GM04504 (cell line): ENCODE measurements at places on chromosomes 3 and 15.

- no peak for DNase-seq
These were observed 38.0 kb downstream of the EDC3 start for GRCh38 chr15:74657846-74658245.

- no peak for DNase-seq
These were observed 162.4 kb upstream of the CGNL1 start for GRCh38 chr15:57213862-57214261.

GRCh38 chr15:48230498-48230897 is 24.4 kb downstream of the SLC12A1 start:
- DNase-seq, result no peak

- DNase-seq, result no peak
These were observed 48.7 kb downstream of the CHSY1 start for GRCh38 chr15:101203029-101203573.

DNA sequence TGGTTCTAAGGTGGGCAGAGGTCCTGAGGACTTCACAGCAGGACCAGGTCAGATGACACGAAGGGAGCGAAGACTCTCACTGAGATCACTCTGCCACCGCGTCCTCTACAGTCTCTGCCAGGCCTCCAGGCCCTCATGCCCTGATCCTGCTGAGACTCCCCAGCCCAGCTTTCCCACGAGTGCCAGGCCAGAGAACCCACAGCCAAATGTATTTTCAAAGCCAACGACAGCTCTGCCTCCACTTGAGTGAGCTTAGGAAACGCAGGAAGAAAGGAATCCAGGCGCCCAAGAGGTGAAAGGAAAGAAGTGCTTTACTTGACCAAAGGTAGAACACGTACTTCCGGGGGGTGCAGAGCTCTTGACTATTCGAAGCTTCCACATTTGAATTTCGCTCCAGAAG is 275.0 kb downstream of the XXYLT1 start:
- DNase-seq, result no peak

DNA sequence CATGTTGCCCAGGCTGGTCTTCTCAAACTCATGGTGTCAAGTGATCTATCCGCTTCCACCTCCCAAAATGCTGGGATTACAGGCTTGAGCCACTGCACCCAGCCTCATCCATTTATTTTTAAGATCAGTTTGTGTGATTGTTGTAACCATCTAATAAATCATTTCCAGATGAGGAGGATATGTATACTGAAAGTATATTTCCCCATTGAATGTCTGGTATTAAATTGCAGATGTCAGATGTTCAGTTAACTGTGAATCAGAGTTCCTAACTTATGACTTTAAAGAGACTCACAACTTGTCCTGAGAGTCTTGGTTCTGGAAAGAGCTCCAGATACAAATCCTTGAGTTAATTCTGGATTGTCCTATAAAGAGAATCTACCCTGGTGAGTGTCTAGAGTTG is 62.4 kb downstream of the TRIM71 start:
- DNase-seq, result no peak

GRCh38 chr3:156264771-156265170 is 144.4 kb downstream of the KCNAB1 start:
- no peak for DNase-seq

GRCh38 chr15:91338766-91339165 is 238.7 kb downstream of the SV2B start:
- no peak for DNase-seq

GRCh38 chr15:88898736-88899135 is 3.4 kb upstream of the HAPLN3 start:
- no peak for DNase-seq

- no peak for DNase-seq
These were observed 22.2 kb downstream of the CP start for GRCh38 chr3:149199474-149199873.

DNA sequence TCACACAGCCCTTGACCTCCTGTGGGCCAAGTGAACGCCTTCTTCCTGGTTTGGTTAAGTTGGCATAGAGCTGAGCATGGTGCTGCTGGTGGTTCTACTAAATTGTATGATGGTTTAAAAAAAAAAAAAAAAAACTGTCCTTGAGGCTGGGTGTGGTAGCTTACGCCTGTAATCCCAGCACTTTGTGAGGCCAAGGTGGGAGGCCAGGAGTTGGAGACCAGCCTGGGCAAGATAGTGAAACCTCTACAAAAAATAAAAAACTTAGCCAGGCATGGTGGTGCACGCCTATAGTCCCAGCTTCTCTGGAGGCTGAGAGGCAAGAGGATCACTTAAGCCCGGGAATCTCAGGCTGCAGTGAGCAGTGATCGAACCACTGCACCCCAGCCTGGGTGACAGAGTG is 58.9 kb upstream of the FLNB start:
- no peak for DNase-seq

DNA sequence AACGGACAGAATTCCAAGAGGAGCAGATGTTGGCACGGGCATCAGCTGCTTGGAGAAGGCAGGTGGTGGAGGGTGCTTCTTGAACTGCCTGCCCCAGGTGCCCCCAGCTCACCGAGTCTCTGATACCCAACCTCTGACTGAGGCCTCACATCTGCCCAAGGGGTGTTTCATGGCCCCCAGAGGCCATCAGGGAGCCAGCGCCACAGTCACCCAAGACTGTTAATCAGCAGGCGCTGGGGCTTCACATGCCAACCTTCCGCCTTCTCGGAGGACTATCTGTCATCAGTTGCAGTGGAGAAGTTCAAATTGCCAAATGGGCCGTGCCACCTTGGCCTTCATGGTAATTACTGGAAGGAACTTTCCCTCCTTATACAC is 61.9 kb upstream of the SLC6A1 start:
- DNase-seq, result no peak

DNA sequence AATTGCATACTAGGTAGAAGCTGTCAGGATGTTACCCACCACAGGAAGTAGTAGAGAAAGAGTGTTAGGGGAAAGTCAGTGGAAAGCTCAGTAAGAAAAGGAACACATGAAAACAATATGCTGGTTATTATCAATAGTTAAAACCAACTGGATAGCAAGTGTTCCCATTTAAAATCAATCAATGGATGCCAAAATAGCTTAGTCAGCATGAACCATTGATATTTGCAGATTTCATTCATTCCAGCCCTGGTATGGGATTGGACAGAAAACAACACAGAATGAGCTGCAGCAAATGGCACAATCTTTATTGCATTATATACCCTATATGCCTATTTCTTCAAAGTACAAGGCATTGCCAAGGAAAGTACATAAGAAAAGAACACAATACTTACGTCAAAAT is 293.7 kb downstream of the EPHA6 start:
- DNase-seq, result no peak

- no peak for DNase-seq
These were observed 285.4 kb downstream of the CNTN3 start for GRCh38 chr3:74329096-74329495.

- DNase-seq, result no peak
These were observed 123.7 kb downstream of the ABHD5 start for GRCh38 chr3:43814461-43814860.

- no peak for DNase-seq
These were observed 8.9 kb upstream of the SPPL2A start for GRCh38 chr15:50774450-50774849.

DNA sequence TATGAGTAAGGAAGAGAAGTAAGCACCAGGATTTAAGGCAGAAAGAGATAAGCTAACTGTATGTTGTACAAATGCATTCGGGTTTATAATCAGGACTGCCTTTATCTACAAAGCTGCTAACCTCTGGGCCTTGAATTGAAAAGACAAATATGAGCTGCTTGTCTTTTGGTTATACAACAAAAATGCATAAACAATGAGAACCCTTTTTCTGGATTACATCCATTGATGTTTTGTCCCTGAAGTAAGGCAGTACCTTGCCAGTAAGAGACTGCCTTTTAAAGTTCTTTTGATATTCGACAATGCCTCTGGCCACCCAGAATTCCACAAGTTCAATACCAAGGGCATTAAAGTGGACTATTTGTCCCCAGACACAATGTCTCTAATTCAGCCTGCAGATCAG is 280.7 kb downstream of the ZNF621 start:
- DNase-seq, result no peak

GRCh38 chr3:60025096-60026050 is 975.5 kb upstream of the CFAP20DC start:
- peak; percentile 76 for DNase-seq

GRCh38 chr15:51051776-51052175 is 42.9 kb downstream of the TNFAIP8L3 start:
- DNase-seq, result no peak

DNA sequence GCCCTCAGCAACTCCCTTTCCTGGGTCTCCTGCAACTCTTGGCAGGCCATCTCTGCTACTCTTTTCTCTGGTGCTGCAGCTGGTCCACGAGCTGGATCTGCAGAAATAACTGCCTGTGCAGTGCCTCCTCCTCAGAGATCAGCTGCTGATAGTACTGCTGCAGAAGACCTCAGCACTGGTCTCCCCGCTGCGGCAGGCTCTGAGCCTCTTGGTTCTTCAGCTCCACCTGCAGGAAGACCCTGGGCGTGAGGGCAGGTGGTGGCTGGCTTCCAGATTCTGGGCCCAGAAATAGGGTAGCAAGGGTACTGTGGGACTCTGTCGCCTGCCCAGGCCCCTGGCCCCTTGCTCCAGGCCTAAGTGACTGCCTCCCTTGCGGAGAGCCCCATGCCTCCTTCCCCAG is 79.7 kb upstream of the C2CD4B start:
- DNase-seq, result no peak
